ENCODE measurements at places on chromosomes 2 and 18. TPM values are rescaled to one million over a fixed set of nuclear protein-coding genes. Genes with fewer than 3 reads are reported as not detected.

SLC9A2 gene
- 3.4 TPM for total RNA-seq

REG3G gene
- total RNA-seq = not detected

CNRIP1 gene
- 1.9 TPM for total RNA-seq

PLGLB2 gene
- total RNA-seq = 0.35 TPM

CTDSP1 gene
- 73.0 TPM for total RNA-seq

KCNJ13 gene
- total RNA-seq = not detected

NEU2 gene
- not detected for total RNA-seq

SERPINB10 gene
- total RNA-seq = not detected

ICA1L gene
- total RNA-seq = 1.4 TPM

ARHGAP15 gene
- not detected for total RNA-seq

TMEM163 gene
- 0.11 TPM for total RNA-seq

POTEC gene
- total RNA-seq = not detected

Data from A549 treated with CORT108297 at 1 μM for 4 hours (cell line).